ENCODE measurements at places on chromosomes 13 and 19. TPM values are rescaled to one million over a fixed set of nuclear protein-coding genes. Genes with fewer than 3 reads are reported as not detected.

DNA sequence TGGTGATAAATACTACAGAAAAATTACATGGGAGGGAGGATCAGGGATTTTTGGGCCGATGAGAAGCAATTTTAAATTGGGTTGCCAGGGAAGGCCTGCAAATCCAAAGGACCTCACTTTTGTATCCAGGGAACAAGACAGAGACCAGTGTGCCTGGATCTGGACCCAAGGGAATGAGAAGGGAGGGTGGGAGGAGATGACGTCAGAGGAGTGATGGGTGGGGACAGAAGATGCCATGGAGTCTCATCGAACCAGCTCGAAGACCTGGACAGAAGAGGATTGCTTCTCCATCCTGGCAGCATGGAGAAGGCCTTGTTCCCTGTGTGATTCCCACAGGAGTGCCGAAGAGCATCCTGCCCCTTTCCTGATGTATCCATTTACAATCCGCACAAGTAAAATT is 68.9 kb downstream of the ITGBL1 start:
- H3K27me3 ChIP-seq = no peaks in the 10 kb centered on the region
- DNase-seq = no peak
- no peaks in the 10 kb centered on the region for H3K36me3 ChIP-seq
- H3K4me3 ChIP-seq = no peak overlapping the region
- H3K27ac ChIP-seq = no peak overlapping the region

The GPR12 gene
- total RNA-seq = not detected

The PRODH2 gene
- total RNA-seq = not detected

DNA sequence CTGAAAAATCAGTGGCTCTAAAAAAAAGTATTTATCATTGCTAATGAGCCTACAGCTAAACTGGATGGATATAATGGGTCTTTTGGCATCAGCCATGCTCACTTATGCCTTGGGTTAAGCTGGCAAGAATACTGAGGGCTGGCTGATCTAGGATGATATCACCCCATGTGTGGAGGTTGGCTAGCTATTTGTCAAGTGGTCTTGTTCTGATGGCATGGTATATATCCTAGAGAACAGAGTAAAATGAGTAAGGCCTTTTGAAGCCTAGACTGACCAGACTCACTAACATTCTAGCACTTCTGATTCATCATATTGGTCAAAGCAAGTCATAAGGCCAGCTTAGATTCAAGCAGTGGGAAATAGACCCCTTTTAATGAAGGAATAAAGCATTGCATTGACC is 383.0 kb downstream of the SLITRK1 start:
- DNase-seq = no peak
- no peak overlapping the region for H3K27ac ChIP-seq
- no peaks in the 10 kb centered on the region for H3K27me3 ChIP-seq
- no peaks in the 10 kb centered on the region for H3K4me1 ChIP-seq
- no peak overlapping the region for H3K4me3 ChIP-seq
- no peaks in the 10 kb centered on the region for H3K36me3 ChIP-seq

DNA sequence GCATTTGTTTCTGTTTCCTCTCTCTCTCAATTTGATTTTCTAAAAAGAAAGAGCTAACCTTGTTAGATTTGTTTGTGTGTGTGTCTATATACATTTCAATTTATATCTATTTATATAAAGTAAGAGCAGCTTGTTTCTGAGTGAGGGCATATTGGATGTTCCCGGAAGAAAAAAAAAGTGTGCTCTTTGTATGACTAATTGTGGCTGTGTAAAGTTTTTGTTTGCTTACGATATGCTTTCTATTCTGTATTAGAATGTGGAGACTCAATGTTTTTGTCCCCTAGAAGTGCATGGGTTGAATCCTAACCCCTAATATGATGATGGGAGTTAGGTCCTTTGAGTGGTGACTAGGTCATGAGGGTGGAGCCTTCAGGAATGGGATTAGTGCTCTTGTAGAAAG is 66.6 kb upstream of the C1QTNF9B start:
- H3K27me3 ChIP-seq = no peaks in the 10 kb centered on the region
- H3K4me3 ChIP-seq = no peak overlapping the region
- no peaks in the 10 kb centered on the region for H3K36me3 ChIP-seq
- H3K4me1 ChIP-seq = no peaks in the 10 kb centered on the region
- H3K27ac ChIP-seq = no peak overlapping the region

The CBY2 gene
- not detected for total RNA-seq

- DNase-seq = no peak
- H3K27me3 ChIP-seq = no peaks in the 10 kb centered on the region
- no peaks in the 10 kb centered on the region for H3K4me1 ChIP-seq
- no peaks in the 10 kb centered on the region for H3K36me3 ChIP-seq
Measured at GRCh38 chr13:52638666-52639328, 3.4 kb upstream of the HNRNPA1L2 start.

DNA sequence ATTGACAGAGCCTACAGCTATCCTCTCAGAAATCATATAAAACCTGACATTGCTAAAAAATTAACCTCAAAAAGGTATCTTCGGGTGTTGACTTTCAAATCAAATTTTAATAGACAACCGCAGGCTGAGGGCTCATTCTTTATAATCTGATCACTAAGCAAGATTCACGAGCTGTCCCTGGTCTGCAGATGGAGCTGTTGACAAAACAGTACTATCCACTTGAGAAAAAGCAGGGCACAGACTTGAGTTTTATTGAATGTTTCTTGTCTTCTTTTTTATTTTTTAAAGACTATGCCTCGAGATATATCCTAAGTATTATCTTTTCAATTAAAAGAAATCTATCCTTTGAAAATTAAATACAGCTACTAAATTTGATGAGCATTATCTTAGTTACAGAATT is 540.5 kb downstream of the PCDH9 start:
- H3K27ac ChIP-seq = no peak overlapping the region
- no peak overlapping the region for H3K4me3 ChIP-seq
- H3K27me3 ChIP-seq = no peaks in the 10 kb centered on the region

The OR2Z1 gene
- not detected for total RNA-seq

The CD320 gene
- 34.8 TPM for total RNA-seq

DNA sequence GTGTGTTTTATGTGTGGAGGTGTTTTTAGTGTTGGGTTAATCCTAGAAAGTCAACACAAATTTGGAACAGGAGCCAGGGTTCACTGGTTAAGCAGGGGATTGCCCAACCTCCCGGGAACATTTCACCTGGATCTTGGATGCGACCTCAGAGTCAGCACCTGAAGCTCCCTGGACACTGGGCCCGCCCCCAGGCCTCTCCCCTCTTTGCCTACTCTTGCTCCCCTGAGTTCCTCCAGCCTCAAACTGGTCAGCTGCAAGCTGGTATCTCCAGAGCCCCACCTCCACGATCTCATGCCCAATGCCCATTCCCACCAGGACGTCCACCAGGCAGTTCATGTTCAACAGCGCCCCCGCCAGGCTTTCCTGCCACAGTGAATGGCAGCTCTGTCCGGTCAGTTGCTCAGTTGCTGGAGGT is 9.7 kb downstream of the HSD17B14 start:
- H3K27me3 ChIP-seq = no peaks in the 10 kb centered on the region
- no peak overlapping the region for H3K27ac ChIP-seq
- no peaks in the 10 kb centered on the region for H3K36me3 ChIP-seq

DNA sequence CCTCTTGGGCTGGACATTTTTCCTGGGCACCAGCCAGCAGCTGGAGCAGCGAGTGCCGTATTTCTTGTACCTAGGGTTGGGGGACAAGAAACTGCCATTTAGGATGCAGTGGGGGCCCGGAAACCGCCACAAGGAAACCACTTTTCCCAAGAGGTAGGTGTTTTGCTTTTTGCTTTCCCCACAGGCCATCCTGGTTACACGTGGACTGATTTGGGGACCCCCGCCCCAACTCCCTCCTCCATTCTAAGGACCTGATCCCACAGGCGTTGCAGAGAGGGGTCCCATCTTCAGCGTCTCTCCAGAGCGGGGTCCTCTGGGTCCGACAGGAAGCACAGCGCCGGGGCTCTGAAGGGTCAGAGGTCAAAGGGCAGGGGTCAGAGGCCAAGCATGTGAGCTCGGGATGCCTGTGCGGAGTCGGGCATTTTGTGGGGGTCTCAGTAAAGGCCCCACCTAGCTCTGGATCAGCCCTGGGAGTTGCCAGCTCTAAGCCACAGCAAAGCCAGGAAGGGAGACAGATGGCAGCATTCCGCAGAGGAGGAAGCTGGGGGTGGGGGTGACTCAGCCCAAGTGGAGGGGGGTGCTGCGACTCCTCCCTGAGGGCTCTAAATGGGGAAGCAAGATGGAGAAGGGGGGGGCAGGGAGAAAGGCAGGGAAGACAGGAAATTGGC is 4.3 kb downstream of the ZGLP1 start:
- H3K27me3 ChIP-seq = no peaks in the 10 kb centered on the region
- H3K36me3 ChIP-seq = no peaks in the 10 kb centered on the region
- H3K27ac ChIP-seq = no peak overlapping the region
- no peaks in the 10 kb centered on the region for H3K4me1 ChIP-seq

The CEACAM20 gene
- 2.9 TPM for total RNA-seq

DNA sequence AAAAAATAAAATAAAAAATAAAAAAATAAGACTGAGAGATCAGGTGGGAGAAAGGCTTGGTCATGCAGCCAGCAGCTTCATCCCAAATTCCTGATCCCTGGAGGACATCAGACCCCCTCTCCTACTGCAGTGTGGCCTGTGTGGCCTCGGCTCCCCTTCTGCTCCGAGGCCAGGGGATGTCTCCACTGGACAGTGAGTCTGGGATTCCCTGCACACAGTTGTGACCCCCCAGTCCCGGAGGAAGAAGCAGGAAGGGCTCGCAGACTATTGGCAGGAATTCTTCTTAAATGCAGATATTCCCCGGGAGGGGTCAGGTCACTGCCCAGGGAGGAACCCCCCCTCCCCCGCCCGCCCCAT is 41.9 kb downstream of the ZNF627 start:
- H3K36me3 ChIP-seq = no peaks in the 10 kb centered on the region
- peak overlapping the region; percentile 39 for H3K4me3 ChIP-seq
- no peaks in the 10 kb centered on the region for H3K27me3 ChIP-seq
- no peak overlapping the region for H3K27ac ChIP-seq
- no peaks in the 10 kb centered on the region for H3K4me1 ChIP-seq
- DNase-seq = no peak

DNA sequence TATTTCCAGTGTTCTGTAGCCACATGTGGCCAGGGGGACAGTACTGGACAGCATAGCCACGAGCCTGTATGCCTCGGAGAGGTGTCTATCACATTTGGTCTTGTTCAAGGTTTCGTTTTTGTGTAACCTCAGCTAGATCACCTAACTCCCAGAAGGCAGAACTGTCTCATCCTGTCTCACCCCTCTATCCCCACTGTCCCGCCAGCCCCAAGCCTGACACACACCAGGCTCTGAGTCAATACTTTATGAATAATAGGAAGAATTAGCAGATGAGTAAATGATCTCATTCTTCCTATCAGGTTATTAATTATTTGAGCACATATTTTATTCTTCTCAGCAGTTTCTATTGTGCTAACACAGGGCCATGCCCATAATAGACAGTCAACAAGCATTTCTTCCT is 132.2 kb downstream of the NUFIP1 start:
- no peaks in the 10 kb centered on the region for H3K27me3 ChIP-seq
- no peaks in the 10 kb centered on the region for H3K4me1 ChIP-seq
- no peak overlapping the region for H3K27ac ChIP-seq
- H3K36me3 ChIP-seq = no peaks in the 10 kb centered on the region
- no peak overlapping the region for H3K4me3 ChIP-seq

GRCh38 chr19:1066251-1066747 is 668 bp upstream of the ARHGAP45 start:
- no peak overlapping the region for H3K27ac ChIP-seq
- H3K4me3 ChIP-seq = no peak overlapping the region

- H3K4me3 ChIP-seq = peak overlapping the region; percentile 47
- peak overlapping the region; percentile 100 for H3K27ac ChIP-seq
- peak; percentile 100 for DNase-seq
- H3K4me1 ChIP-seq = peaks cover 12% of the 10 kb centered on the region
Measured at GRCh38 chr19:39403331-39404312, 3.0 kb upstream of the ZFP36 start.

DNA sequence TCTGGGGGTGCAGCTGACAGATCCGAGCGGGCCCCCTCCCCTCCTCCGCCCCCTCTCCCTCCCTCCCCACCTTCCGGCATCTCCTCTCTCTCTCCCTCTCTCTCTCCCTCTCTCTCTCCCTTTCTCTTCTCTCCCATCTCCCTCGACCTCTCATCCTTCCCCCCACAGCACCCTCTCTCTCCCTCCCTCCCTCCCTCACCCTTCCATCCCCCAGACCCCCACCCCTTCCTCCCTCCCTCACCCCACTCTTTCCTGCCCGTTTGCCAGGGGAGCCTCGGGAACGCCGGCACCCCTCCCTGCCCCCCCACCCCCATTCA is 666 bp downstream of the CELF5 start:
- peaks cover 6% of the 10 kb centered on the region for H3K27me3 ChIP-seq
- H3K4me1 ChIP-seq = no peaks in the 10 kb centered on the region
- no peak overlapping the region for H3K27ac ChIP-seq
- H3K4me3 ChIP-seq = no peak overlapping the region
- DNase-seq = no peak

DNA sequence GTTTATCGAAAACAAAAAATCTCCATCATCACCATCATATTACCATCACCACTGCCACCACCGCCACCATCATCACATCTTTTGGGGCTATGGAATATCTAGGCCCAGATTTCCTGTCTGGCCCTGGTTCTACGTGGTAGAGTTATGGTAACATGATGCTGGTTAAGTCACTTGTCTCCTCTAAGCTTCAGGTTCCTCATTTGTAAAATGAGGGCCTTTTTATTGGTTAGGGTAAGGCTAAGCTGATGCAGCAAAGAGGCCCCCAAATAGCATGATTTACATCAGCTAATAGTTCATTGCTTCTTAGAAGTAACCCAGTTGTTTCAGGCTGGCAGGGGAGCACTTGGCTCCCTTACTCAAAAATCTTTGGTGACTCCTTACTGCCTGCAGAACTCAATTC is 37.9 kb downstream of the PCDH8 start:
- no peak for DNase-seq
- H3K4me1 ChIP-seq = no peaks in the 10 kb centered on the region
- H3K27ac ChIP-seq = no peak overlapping the region

The DZIP1 gene
- 56.3 TPM for total RNA-seq

DNA sequence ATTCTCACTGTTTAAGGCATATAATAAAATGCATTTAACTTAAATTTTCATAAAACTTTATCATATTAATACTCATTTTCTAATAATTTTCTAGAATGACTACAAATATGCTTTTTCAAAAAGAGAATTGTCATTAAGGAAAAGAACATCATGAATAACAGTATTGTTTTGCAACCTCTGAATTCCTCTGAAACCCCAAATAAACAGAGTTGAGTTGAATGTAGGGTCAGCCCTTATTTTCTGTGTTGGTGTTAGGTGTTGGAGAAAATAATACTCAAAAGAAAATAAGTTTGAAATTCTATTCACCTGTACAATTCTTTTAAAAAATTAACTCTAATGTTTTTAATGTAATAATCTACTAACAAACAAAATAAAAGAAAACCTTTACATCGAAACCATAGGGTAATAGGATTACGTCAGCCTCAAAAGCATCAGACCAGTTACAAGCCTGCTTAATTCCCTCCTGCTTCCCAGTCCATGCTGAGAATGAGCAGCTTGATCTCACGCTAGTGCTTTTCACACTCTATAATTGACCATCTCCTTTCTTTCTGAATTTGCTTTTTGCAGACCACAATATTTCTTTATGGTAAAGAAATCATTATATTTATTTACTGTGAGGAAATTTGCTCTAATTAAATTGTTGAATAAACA is 160.9 kb downstream of the PCDH9 start:
- no peak overlapping the region for H3K4me3 ChIP-seq
- no peaks in the 10 kb centered on the region for H3K27me3 ChIP-seq
- H3K27ac ChIP-seq = no peak overlapping the region
- no peaks in the 10 kb centered on the region for H3K36me3 ChIP-seq
- no peak for DNase-seq
- H3K4me1 ChIP-seq = no peaks in the 10 kb centered on the region

The CEACAM3 gene
- total RNA-seq = not detected

Measured in uterus (tissue), 4 donors.